ENCODE measurements at places on chromosomes 3 and 15.
A peak's percentile ranks its signal among the peaks of the same experiment; 100 is the strongest.

- peak; percentile 33 for DNase-seq
Observed at GRCh38 chr15:64284042-64284441, 71.9 kb downstream of the CSNK1G1 start.

DNA sequence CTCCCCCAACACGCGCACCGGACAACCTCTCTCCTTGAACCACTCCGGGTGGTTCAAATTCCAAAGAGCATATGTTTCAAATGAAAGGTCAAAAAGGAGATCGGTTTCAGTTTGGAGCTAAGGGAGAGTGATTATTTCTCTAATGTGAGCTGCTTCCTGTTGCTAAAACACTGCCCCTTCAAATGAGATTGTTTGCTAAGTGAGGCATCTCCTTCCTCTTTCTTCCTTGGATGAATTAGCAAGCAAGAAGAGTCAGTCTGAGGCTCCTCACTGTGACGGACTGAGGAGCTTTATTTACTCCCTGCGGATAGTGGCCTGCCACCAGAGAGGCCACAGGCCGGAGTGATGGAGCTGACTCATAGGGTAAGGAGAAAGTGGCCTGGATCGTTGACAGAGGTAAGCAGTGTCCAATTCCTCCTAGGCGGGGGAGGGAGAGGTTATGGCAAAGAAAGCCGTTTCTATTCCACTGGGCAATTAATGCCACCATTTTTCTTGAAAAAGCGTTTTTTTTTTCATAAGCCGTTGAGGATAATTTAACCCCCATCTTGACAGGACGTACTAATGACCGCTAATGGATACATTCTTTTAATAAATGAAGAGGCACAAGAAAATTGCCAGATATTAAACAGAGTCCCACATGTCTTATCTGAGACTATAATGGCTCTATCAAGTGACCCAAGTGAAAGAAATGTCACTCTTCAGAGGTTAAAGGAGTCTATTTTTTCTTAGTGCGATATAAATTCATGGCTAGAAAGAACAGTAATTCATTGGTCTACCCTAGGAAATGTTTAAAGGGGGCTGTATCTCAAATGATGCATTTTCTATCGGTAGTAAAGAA lies 167.0 kb upstream of the ANKRD28 start:
- DNase-seq: peak; percentile 52

- DNase-seq: no peak
Observed at GRCh38 chr3:168517249-168518071, 421.7 kb upstream of the GOLIM4 start.

DNA sequence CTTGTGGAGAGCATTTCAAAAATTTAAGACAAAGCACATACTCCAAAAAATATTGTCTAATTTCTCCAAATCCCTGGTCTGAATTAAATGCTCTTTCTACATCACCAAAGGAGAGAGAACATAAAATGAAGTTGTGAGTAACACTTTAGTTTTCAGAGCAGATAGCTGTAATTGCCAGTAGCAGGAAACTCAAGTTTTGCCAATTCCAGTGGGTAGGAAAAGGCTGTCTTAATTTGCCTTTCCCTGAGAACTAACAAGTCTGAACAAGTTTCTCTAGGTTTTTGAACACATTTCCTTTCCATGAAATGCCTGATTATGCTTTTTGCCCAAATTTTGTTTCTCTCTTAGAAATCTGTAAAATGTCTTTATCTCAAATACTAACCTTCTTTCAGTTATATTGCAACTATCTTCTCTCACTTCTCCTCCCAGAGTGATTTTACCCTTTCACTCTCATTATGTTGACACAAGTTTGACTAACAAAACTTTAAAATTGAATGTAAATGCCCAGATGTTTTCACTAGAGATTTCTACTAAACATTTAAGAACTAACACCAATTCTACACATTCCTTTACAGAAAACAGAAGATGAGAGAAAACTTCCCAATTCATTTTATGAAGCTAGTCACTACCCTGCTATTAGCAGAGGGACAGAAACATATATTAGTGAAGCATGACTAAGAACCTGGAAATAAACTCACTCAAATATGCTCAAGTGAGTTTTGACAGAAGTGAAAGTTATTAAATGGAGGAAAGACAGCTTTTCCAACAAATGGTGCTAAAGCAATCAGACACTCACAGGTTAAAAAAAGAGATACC lies 38.4 kb downstream of the RFX7 start:
- DNase-seq: peak; percentile 13

DNA sequence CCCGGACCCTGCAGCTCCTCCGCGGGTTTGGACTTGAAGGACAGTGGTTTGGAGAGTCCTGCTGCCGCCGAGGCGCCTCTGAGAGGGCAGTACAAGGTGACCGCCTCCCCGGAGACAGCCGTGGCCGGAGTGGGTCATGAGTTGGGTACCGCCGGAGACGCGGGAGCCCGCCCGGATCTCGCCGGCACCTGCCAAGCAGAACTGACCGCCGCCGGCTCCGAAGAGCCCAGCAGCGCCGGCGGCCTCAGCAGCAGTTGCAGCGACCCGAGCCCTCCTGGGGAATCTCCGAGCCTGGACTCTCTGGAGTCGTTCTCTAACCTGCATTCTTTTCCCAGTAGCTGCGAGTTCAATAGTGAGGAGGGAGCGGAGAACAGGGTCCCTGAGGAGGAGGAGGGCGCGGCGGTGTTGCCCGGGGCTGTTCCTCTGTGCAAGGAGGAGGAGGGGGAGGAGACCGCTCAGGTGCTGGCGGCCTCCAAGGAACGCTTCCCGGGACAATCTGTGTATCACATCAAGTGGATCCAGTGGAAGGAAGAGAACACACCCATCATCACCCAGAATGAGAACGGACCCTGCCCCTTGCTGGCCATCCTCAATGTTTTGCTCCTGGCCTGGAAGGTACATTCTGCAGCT lies 634 bp downstream of the MINDY2 start:
- no peak for DNase-seq

DNA sequence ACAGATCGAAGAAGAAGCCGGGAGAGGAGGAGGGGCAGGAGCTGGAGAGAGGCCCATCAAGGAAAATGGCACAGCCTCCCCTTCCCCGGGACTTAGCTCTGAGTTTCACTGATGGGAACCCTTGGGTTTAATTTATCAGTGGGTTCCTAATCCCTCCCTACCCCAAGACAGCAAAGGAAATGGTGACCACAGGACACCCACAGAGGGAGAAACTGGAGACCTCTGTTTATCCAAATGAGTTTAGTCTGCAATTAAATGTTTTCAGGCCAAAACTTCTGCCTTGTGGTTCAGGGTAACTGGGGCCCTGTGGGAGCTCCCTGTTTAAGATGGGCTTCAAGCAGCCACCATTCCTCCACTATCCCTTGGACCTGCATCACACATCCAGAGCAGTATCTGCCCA lies 190.8 kb upstream of the TOPAZ1 start:
- DNase-seq: no peak

DNA sequence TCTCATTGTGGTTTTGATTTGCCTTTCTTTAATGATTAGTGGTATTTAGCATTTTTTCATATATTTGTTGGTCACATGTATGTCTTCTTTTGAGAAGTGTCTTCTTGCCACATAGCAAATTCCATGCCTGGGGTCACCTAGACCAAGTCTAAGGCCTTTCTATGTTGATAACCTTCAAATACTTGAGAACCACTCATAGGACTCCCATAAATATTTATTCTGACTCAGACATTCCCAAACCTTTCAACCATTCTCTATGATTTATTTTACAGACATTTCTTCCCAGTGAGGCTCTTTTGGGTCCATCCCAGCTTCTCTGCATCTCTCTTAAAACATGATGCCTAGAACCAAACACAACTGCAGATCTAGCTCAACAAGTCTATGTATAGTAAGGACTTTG lies 69.2 kb downstream of the ATP8B4 start:
- DNase-seq: peak; percentile 53

GRCh38 chr15:53506370-53506769 lies 253.1 kb downstream of the WDR72 start:
- DNase-seq: no peak

- peak; percentile 15 for DNase-seq
Observed at GRCh38 chr3:148459931-148460513, 237.7 kb upstream of the AGTR1 start.

- no peak for DNase-seq
Observed at GRCh38 chr15:42329161-42329560, 30.1 kb upstream of the CAPN3 start.

- DNase-seq: no peak
Observed at GRCh38 chr15:58554758-58555157, 123.0 kb downstream of the LIPC start.

DNA sequence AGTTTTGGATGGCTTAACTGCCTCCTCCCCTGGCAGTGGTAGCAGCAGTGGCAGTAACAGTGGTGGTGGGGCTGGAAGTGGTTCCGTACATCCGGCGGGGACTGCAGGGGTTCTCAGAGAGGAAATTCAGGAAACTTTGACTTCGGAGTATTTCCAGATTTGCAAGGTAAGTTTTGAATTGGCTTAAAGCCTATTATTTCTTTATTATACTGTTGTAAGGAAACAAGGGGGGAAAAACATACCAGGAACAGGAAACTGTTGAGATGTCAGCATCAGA lies 1.5 kb downstream of the STXBP5L start:
- no peak for DNase-seq

DNA sequence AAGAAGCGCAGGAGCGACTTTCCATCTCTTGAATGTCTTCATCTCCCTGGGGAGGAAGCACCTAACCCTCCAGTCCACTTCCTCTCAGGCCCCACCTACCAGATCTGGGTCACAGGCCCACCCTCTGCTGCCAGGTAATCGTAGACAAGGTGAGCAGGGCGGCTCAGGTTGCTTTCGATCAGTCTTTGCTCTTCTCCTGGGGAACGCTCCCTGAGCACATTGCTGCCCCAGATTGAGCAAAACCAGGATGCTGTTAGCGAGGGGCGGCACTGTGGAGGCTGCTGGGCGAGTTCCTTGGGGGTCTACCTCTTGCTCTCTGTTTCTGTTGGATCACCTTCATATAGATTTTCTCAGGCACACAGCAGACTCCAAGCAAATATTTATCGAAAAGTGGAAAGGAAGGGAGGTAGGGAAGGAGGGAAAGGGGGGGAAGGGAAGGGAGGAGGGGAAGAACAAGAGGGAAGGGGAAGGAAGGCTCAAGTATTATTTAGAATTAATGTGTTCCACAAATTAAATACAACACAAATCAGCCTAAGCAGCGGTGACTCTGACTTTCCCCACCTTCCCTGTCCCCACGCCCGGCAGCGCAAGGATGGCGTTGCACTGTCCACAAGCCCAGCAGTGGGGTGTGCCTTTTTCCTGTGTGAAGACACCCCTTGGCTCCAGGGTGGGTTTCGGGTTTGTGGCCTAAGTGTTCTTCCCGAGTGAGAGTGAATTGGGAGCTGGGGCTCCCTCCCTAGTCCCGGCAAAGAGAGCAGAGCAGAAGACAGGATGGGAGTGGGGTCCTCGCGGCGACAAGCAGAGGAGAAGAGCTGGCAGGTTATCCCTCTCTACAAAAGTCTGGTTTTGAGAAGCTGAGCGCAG lies 6.1 kb upstream of the PCSK6 start:
- no peak for DNase-seq

DNA sequence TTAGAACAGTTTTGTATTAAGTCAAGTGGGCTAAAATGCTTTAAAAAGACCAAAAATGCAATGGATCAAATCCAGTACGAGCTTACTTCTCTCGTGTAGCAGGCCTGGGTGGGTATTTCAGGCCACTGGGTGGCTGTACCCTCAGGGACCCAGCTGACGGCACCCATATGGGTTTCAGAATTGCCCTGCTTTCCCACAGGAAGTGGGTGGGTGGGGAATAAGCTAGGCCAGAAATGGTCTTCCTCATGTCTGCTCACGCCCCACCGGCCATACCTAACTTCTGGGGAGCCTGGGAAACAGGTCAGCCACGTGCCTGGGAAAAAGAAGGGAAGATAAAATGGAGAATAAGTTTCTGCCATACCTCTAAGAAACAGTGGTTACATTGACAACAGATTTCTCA lies 20.3 kb downstream of the GPR160 start:
- DNase-seq: no peak

GRCh38 chr3:69020424-69020823 lies 6.9 kb upstream of the EOGT start:
- no peak for DNase-seq

- no peak for DNase-seq
Observed at GRCh38 chr3:124804875-124805274, 74.6 kb downstream of the UMPS start.

All from fibroblast of skin of scalp (primary cell).